ENCODE measurements at places on chromosomes 6 and 20. TPM values are rescaled to one million over a fixed set of nuclear protein-coding genes. Genes with fewer than 3 reads are reported as not detected.

DNA sequence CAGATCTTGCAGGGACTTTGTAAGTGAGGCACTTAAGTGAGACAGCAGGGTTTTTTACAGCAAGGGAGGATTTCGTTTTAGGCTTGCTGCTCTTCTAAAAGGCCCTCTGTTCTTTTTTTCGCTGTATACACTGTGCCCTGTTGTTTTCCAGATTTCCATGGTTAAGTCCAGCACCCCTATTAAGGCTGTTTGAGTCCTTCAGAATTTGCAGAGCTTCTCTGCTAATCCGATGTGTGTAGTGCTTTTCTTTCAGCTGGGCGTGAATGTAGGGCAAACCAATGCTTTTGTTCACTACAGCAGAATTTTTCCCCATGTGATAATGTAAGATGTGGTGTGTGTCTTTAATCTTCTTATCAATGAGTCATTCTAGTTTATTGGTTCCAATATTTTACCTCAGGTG, 200.5 kb upstream of the RREB1 start:
- no peaks in the 10 kb centered on the region for H3K4me1 ChIP-seq
- no peak for DNase-seq
- H3K4me3 ChIP-seq, result no peak overlapping the region
- H3K27ac ChIP-seq, result no peak overlapping the region

The DEF6 gene
- total RNA-seq, result 1.0 TPM

DNA sequence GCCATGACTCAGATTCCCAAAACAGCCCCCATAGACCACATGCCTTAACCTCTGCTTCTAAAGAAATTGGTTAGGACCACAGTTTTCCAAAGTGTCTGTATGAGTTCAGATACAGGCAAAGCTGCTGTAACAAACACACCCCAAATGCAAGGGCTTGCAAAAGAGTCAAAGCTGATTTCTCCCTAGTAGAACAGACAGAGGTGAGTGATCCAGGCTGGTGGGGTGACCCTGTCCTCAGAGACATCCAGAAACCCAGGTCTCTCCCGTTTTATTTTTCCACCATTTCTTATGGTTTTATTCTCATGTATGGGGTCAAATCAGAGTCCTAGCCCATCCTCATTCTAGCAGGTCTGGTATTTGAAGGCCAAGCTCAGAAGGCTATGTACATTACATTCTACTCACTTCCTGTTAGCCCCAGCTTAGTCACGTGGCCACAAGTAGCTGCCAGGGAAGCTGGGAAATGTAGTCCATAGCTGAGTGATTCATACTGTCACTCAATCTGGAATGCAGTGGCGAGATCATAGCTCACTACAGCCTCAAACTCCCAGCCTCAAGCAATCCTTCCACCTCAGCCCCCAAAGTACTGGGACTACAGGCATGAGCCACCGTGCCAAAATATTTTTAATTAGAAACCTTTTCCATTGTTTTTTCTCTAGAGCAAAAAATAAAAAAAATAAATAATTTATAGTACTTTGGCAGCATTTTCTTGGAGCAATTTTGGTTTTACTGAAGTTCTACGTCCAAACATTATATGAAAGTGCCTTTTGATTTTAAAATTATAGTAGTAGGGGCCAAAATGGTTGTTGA, 175.2 kb downstream of the ZMYND8 start:
- no peak for DNase-seq
- no peak overlapping the region for H3K4me3 ChIP-seq
- H3K27me3 ChIP-seq, result peaks cover 13% of the 10 kb centered on the region
- H3K27ac ChIP-seq, result no peak overlapping the region
- no peaks in the 10 kb centered on the region for H3K4me1 ChIP-seq

- H3K27me3 ChIP-seq, result peaks cover 25% of the 10 kb centered on the region
- H3K36me3 ChIP-seq, result no peaks in the 10 kb centered on the region
- no peak for DNase-seq
- no peak overlapping the region for H3K4me3 ChIP-seq
- no peak overlapping the region for H3K27ac ChIP-seq
These were observed 6.8 kb downstream of the PROKR2 start for GRCh38 chr20:5309971-5310370.

Measured in left ventricle myocardium inferior (tissue), 1 donor.